ENCODE measurements at places on chromosomes 12 and 14.

DNA sequence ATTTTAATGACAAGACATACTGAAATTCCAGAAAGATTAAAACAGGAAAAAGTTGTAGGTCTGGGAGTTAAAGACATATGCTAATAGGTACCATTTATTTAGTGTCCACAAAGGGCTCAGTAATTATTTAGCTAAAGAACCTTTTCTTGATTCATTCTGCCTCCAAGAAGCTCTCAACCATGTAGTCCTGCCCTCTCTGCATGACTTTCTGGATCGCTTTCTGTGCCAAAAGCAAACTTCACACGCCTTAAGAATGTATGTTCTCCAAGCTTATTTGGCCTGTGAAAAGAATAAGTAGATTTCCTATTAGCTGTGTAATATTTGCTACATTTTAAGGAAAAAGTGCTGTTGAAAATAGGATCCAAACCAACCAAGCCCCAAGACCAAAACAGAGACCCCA is 291.7 kb downstream of the C12orf75 start:
- no peak for DNase-seq

GRCh38 chr12:84124211-84124610 is 788.4 kb downstream of the SLC6A15 start:
- no peak for DNase-seq

DNA sequence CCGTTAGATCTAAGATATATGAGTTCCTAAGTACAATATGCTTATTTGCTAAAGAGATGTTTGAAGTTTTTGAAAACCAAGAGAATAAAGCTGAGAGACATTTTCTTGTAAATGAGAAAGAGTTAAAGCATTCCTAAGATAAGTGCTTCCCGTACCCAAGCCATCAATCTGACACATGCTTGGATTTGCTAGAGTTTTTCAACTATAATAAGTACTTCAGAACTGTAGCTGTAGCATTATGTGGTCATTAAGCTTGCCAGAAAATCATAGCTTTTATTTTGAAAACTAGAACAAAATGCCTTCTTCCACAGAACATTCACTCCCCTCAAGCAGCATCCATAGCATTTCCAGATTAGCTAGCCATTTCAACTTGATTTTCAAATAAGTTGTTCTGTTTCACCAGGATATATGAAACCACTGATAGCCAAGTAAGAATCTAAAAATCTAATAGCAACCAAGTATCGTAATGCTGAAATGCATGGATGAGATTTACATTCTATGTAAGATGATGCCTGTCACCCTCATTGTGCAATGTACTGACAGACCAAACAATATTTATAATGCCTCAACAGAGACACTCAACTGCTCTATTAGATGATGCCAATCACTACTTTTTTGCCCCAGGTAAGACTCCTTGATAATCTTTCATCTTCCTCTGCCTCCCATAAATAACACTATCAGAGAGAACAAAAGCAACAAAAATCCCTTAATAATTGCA is 8.0 kb downstream of the SNW1 start:
- DNase-seq: no peak

DNA sequence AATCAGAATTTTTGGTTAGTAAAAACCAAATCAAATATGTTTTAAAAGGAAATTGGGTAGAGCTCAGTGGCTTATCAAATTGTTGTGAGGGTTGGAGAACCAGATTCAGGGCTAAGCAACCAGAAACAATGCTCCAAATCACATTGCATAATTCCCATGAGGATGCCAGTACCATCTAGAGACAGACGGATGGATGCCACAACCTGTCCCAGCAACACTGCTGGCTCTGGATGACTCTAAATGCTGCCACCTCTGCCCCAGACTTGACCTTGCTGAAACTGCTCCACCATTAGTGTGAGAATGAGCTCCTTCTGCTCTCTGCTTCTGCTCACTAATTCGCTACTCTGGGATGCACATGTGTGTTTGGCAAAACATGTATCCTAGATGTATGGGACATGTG is 43.9 kb downstream of the FRS2 start:
- no peak for DNase-seq
